ENCODE measurements at places on chromosomes 2 and 18.

DNA sequence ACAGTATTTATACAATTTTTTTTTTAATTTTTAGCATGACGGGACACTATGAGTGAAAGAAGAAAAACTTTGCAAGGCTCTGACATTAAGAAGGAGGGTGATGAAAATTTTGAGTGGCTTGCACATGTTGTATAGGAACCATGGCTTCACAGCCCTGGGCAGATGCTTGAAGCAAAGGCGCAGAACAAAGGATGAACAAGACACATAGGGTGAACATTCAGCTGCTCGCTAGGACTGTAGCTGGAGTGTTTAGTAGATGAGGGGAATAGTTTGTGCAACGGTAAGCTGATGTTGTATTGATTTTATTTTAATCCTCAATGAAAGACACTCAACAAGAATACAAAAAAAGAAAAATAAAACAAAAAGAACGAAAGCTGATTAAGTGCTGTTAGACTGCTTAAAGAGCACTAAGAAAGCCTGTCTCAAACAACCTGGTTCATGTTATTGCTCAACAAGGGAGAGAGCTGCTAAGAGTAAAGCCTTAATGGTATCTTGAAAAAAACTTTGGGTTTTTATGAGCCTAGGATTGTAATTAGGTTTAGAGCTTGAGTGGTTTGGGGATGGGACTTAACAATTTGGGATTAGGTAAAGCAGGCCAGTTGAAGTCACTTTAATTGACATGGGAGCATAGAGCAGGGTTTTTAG, 41.2 kb upstream of the GCFC2 start:
- no peak for DNase-seq

DNA sequence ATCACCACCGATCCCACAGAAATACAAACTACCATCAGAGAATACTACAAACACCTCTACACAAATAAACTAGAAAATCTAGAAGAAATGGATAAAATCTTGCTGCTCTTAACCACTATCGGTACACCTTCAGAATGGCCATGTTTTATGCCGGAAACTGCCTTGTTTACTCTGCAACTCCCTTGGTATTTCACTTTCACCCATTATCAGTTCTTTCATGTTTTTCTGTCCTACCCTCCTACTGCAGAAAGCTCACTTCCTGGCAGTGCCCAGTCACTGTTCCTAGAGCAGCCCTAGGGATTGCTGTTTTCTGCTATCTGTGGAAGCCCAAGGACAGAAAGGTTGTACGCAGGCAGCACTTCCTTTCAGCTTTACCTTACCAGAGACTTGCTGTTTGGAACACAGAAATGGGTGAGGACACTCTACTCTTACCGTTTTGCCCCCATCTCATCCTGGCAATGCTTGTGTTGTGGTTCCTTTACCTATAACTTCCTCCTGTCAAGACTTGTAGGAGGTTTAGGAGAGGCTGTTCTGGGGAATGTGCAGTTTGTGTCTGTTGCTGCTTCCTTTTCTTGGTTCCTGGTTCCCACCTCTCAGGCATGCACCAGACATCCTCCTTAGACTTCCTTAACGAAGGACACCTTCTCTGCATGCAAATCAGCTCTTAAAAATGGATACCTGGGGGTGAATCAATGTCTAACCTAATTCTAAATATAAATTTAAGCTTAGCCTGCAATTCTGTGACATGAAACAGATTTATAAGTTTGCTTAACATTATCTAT, 394.4 kb downstream of the SPAG16 start:
- DNase-seq = no peak

DNA sequence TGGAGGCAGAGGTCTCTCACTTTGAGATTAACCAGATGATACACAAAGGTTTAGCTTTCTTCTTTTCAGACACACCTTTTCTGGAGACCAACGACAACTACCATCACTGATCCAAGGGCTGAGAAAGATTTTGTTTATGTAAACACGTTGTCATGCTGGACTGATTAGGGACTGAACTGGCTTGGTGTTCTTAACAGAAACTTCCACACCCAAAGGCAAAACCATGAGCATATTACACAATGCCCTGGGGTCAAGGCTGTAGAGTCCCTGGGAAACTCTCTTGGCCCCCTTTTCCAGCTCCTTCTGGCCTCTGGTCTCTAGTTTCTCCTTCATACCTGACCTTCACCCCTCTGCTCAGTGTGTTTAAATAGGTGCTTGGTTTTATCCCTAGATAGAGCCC, 447.0 kb upstream of the TCF4 start:
- no peak for DNase-seq

- DNase-seq = no peak
Observed at GRCh38 chr2:128425731-128426620, 107.3 kb upstream of the HS6ST1 start.

DNA sequence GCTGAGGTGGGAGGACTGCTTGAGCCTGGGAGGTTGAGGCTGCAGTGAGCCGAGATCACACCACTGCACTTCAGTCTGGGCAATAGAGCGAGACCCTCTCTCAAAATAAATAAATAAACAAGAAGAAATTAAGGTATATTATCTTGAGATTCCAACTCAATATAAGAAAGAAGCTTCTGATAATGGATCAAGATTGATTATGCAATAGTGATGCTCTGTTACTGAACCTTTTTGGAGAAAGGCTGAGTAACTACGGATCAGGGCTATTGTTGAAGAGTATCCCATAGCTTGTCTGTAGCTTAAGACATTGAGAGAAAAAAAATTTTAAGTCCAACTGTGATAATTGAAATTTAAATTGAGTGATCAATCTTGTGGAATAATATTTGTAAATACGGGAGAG, 17.7 kb downstream of the GULP1 start:
- DNase-seq = no peak

DNA sequence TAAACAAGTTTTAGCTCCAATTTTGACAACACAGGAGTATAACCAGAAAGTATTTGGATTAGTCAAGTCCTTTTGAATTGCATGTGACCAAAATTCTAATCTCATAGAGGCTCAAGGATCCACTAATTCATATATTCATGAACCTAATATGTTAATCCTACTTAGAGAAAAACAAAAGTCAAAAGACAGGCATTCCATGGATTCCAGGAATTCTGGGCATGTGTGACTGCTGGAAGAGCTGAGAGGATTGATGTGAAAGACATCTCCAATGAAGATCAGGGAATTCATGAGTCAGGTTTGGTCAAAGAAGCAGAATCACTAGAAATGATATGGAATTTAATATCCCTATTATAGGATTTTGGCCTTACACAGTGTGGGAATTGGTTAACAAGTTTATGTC, 1494.6 kb upstream of the DDX18 start:
- DNase-seq = no peak

DNA sequence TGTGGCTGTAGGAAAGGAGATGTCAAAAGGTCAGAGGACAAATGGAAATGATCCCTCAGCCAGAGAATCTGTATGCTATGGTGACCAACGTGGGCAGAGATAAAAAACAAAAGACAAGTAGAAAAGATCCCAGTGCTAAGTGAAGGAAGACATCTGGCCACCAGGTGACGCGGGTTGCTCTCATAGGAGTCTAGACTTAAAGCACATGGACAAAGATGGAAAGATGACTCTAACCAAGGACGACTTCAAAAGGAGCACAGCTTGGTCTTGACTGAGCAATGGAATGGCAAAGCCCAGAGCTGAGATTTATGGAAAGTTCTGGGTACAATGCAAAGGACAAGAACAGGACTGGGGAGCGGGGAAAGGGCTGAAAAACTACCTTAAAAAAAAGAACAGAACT, 96.8 kb downstream of the CLIP4 start:
- DNase-seq = no peak

- no peak for DNase-seq
Observed at GRCh38 chr2:144091622-144092021, 428.3 kb downstream of the ZEB2 start.

DNA sequence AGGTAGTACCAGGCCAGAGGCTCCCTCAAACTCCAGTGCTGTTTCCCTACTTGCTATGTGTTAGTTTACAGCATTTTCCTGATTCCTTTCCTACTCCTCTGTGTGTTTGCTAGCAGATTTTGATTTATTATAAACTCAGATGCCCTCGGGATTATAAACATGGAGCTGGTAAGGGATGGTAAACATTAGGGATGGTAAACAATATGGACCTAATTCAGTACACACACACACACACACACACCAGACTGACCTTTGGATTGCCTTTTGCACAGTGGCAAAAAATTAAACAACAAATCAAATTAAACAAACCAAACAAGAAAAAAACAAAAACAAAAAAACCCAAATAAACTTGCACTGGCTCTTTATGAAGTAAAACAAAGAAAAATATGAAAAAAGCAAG, 55.4 kb upstream of the ACVR1 start:
- DNase-seq = no peak

- DNase-seq = no peak
Observed at GRCh38 chr2:86295066-86295465, 42.4 kb downstream of the REEP1 start.

GRCh38 chr2:2501454-2502200, 170.6 kb upstream of the MYT1L start:
- DNase-seq = no peak

- no peak for DNase-seq
Observed at GRCh38 chr2:108825736-108826135, 39.2 kb downstream of the CCDC138 start.
